ENCODE measurements at places on chromosomes 7 and 10.
A peak's percentile ranks its signal among the peaks of the same experiment; 100 is the strongest.

GRCh38 chr7:67918158-67918557 is 921.5 kb downstream of the TYW1 start:
- DNase-seq, result no peak

DNA sequence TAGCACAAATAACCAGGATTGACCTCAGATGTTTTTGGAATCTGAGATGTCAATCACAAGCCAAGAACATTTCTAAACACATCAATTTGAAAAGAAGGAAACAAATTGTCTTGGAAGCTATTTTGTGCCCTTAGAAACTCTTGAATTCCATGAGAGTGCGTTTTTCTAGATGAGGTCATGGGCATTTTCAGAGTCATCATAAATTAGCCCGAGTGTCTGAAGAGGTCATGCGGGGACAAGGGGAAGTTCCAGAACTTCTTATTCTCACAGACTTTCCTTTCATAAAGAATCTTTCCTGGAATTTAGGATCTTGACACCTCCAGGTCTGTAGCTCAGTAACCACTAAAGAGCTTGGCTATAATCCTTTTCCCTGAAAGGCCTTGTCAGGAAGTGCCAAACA is 28.2 kb downstream of the IL2RA start:
- DNase-seq, result no peak

DNA sequence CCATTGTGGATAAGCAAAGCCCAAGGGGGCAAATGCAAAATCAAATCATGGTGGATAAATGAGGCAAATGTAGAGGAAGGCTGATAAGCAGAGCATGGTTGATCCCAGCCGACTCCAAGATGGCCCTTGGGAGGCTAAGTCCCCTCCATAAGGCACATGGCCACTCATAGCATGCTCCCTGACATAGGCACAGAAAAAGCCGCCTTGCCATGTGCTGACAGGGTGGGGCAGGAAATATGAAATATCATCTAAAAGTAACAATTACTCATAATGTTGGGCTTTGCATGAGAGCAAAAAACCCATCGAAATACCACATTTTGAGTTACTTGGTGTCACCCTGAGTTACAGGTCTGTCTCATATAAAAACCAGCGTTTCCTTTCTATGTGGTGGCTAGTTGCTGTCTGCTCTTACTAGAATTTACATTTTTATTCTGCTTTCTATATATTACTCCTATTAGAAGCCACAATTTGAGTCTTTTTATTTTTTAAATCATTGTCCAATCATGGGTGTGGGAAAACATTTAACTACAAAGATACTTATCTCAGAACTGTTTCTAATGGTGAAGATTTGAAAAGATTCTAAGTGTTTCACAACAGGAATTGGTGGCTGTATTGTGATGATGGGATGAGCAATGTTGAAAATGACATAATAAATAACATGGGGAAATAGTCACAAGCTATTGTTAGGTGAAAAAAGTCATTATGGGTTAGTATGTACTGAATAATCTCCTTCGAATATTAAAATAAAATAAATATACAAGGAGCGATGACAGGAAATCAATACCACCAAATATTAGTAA is 102.7 kb downstream of the CUBN start:
- peak; percentile 96 for DNase-seq

- no peak for DNase-seq
Observed at GRCh38 chr7:50599385-50599784, 34.2 kb upstream of the DDC start.

DNA sequence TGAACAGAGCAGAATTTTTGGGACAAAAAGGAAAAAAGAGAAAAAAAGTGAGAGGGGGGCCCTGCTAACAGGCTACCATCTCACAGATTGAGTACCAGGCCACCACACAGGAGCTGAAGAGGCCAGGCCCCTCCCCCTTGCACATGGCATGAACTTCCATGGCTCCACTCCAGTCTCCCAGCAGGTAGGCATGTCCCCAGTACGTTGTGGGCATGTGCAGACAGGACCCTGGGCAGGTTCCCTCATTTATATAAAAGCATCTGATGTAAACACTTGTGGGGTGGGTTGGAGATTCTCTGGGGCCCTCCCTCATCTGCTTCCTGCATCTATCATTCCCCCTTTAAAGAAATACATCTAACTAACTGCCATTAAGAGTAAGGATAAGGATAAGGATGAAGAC is 45.0 kb upstream of the AKR1C1 start:
- no peak for DNase-seq

DNA sequence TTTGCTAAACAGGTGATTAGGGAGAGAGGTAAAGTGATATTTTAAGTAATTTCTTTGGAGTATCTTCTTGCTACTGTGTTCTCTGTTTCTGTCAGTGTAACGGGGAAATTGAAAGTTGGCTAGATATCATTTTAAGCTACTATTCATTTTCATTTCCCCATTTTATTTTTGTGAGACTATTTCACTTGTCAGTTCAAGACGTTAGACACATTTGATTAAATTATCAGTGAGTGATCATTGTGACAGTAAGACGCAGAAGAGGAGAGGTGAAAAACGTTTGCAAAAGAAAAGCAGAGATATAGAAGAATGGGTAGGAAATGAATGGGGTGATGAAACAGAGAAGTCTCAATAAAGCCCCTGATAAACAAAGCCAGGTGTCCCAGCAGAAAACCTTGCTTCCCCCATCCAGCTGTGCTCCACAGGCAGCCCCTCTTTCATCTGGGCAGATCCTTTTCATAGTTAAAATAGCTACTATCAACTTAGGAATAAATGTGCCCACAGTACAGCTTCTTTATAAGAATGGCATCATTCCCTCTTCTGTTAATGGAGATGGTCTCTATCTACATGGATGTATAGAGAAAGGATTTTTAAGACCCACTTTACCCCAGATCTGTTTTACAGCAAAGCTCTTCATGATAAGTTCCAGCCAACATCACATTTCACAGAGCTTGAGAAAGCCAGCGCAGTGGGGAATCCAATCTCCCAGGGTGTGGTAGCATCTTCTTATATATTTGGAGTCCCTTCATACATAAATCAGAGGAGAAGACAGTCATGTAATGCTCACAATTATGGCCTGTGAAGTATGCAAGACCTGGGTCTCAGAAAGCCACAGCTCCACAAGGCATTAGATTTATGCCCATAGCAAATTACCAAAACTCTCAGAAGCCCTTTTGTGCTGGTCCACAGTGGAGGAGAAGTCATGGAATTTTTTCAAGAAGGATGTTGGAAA is 138.1 kb upstream of the ITGB1 start:
- no peak for DNase-seq

- no peak for DNase-seq
Observed at GRCh38 chr10:103706762-103707161, 148.6 kb downstream of the SH3PXD2A start.

DNA sequence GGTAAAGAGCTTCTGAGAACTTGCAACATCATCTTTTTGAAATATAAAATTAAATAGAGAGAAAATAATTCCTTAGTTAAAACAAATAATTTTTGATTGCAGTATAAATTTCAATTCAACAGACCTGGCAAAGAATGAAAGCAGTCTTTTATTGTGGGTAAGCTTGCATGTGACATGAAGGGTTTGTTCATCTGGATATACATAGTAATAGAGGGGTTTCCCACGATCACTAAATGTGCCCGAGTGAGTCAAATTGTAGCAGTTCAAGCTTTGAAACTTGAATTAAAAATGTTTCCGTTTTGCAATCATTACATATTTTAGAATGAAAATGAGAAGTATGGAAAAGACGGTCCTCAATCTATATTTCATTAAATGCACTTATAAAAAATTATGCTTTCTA is 658.4 kb upstream of the MBL2 start:
- DNase-seq, result no peak

- no peak for DNase-seq
Observed at GRCh38 chr10:36675458-36675880, 449.9 kb upstream of the ANKRD30A start.

GRCh38 chr7:127959770-127960169 is 71.5 kb downstream of the LRRC4 start:
- DNase-seq, result no peak

DNA sequence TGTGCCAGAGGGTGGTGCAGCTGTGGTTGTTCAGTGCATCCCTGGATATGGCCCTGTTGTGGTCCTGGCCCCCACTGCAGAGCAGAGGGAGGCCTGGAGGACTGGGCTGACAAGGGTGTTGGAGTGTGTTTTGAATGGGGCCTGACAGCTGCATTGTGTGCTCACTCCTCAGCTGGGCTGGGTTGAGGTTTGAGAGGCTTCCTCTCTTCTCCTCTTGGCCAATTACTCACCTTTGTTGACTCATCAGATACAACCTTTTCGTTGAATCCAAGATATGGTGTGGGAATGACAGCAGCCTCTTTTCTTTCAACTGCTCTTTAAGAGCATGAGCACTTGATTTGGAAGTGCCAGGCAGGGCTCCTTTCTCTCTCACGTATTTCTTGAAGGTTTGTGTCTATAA is 228.5 kb upstream of the COBL start:
- DNase-seq, result no peak

DNA sequence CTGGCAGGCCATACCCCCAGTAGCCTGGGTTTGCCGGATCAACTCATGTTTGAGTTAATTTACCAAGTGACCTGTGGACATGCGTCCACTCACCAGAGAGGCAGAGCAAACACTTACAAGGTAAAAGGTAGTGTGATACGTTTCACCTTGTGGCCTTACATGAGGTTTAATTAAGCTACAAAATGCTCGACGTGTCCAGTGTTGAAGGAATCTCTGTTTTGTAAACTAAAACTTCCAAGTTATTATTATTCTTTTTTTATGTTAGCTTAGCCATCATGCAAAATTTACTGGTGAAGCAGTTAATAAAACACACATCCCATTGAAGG is 42.9 kb downstream of the RGS10 start:
- no peak for DNase-seq

DNA sequence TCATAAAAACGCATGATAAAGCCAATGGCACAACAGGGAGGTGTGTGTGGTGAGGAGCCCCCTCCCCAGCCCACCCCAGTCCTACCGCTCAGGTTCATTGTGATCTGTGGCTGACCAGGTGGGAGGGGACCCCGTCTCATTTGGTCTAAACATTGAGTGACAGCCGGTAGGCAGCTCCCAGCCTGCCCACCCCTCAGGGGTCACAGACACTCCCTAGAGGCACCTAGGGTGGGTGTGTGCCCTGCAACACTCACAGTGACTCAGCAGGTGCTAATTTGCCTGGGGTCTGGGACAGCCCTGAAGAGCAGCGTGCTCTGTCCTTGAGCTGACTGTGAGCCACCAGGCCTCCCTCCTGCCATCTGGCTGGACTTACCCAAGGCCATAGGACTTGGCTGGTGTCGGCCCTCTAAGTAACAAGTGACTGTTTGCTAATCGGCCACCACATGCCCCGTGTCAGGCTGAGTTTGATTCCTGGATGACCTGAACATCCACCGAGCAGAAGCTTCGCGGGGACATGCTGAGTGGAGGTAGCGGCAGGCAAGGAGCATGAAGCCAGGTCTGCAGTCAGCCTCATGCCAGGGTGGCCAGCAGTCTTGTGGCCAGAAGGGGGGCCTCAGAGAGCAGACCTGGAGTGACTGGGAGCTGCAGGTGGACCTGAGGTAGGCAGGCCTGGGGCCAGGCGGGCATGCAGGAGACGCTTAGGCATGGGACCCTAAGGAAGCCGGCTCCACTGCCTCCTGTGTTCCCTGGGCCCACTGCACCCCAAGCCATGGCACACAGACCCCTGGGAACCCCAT is 282.3 kb upstream of the SHH start:
- no peak for DNase-seq

GRCh38 chr10:63115732-63116383 is 17.3 kb upstream of the NRBF2 start:
- DNase-seq, result no peak

DNA sequence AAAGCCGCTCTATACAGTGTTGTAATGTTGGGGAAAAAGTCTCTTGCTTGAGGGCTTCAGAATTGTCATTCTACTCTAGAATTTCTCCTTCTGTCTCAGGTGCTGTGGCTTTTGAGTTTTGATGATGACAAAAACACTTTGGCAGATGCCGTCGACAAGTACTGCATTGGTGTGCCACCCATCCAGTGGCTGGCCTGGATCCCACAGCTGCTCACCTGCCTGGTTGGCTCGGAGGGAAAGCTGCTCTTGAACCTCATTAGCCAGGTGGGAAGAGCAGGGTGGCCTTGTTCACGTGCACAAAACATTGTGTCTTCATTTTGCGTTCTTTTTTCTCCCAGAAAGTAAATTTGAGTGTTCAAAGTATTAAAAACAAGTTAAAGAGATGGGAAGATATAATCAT is 112.0 kb downstream of the TRRAP start:
- DNase-seq, result no peak

DNA sequence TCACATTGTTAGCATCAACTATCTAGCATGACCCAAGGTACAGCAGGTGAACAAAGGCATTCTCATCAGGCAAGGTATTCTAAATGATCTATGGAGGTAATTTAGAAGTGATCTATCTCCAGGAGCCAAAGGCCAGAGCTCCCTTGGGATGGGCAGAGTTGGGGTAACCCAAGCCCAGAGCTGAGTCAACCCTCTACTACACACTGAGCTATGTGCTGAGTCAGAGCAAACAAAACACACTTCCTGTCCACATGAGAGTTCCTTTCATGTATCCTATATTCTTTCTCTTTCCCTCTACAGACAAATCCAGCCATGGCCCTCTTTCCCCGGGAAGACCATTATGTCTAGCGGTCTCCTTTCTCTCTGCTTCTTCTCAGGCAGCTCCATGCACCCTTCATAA is 68.2 kb upstream of the AGK start:
- no peak for DNase-seq

DNA sequence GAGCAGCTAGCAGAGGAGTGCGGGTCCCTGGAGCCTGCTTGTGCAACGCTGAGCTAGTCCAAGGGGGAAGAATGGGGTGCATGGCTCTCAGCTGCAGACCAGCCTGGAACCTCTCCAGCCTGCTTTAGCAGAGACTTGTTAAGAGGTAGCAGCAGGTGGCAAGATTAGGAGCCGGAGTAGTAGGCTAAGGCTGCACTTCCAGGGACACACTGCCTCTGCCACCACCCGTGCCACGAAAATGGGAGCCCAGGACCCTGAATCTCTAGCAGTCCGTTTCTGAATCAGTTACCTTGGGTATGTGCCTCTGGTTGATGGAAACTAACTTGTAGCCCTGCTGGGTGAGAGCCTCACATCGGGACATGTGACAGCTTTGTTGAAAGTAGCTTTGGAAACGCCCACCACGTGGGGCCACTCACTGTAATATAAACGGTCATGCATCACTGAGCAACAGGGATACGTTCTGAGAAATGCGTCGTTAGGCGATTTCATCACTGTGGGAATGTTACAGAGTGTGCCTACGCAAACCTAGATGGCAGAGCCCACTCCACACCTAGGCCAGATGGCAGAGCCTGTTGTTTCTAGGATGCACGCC is 25.9 kb downstream of the HTRA1 start:
- DNase-seq, result no peak

DNA sequence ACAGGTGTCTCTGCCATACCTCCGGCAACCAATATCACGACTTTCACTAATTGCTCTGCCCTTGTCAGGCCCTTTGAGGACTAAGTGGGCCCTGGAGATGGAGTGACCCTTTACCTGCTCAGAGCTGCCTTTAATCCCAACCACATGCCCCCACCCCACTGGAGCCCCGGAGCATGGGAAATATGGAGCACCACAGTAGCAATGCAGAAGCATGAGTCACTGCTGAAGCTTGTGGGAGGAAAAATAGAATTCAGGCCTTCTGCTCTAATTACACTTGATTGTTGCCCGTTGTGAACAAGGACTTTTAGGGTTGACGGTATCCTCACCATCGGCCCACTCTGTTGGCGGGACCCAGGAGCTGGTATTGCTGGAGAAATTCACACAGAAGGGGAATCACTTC is 52.5 kb upstream of the FRMD4A start:
- DNase-seq, result no peak

- DNase-seq, result no peak
Observed at GRCh38 chr7:91850455-91850854, 30.0 kb downstream of the MTERF1 start.

- no peak for DNase-seq
Observed at GRCh38 chr10:70729763-70730357, 55.3 kb downstream of the TBATA start.

- no peak for DNase-seq
Observed at GRCh38 chr10:69864321-69864720, 62.6 kb downstream of the COL13A1 start.

Measured in CD4-positive, alpha-beta T cell treated with Interleukin-4 for 4 hours (primary cell).